Aorta (tissue), 5 donors: ENCODE measurements at places on chromosomes 7 and 10. TPM values are rescaled to one million over a fixed set of nuclear protein-coding genes. Genes with fewer than 3 reads are reported as not detected.

ZNF467 gene
- total RNA-seq = 13.3 TPM

CH25H gene
- total RNA-seq = 1.7 TPM

OR6V1 gene
- not detected for total RNA-seq

SFMBT2 gene
- 9.2 TPM for total RNA-seq

GRCh38 chr7:16114071-16114470 is 307.3 kb downstream of the CRPPA start:
- no peak for DNase-seq

DNA sequence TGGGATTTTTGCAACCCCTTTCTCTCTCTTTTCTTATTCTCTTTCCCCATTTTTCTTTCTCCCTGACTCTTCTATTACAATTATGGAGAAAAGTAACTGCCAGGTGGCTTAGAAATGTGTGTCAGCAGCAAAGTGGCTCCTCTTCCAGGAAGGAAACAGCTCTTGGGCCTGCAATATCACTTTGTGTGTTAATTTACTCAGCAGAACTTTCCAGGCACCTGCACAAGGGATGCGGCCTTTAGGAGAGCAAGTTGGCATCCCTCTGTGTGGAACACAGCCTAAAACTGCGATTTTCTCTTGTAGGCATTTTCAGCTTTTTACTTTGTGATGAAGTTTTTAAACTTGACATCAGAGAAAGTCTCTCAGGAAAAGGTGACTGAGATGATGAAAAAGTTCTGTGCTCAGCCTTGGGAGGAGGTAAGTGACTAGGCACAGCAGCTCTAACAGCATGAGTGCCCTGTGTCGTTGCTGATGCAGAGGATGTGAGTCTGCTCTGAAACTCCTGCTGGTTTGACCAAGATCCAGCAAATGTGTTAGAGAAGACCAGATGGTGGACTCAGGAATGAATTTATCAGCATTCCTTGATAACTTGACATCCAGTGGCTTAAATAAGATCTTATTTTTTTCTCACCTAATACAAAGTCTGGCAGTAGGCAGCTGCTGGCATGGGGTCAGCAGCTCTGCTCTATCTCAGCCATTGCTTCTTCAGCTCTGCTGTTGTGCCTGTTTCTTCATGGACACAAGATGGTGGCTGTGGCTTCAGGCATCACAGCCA is 47.4 kb upstream of the CC2D2B start:
- no peak for DNase-seq

CDC14C gene
- total RNA-seq = not detected

- DNase-seq = no peak
These were observed 32.1 kb downstream of the FAS start for GRCh38 chr10:89022734-89023133.

- no peak for DNase-seq
These were observed 33.7 kb upstream of the DGKI start for GRCh38 chr7:137880432-137880831.

C7orf57 gene
- total RNA-seq = not detected

HABP2 gene
- total RNA-seq = not detected

ITGA8 gene
- 885 TPM for total RNA-seq

TMEM236 gene
- 1.1 TPM for total RNA-seq

DNA sequence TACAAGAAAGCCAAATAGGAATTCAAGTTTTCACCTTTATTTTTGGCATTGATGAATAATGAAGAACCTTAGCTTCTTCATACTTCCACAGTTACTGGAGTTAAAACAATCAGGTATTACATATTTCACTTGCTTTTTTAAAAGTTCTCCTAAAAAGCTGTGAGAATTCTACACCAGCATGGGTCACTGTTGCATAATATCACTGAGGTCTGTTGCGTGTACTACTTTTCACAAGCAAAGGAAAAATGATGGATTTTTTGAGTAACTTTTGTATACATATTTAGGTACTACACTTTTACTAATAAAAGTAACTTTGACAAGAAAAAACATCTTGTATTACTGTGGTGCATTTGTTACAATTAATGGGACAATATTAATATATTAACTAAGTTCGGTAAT is 15.2 kb downstream of the FAM24B start:
- no peak for DNase-seq

DNA sequence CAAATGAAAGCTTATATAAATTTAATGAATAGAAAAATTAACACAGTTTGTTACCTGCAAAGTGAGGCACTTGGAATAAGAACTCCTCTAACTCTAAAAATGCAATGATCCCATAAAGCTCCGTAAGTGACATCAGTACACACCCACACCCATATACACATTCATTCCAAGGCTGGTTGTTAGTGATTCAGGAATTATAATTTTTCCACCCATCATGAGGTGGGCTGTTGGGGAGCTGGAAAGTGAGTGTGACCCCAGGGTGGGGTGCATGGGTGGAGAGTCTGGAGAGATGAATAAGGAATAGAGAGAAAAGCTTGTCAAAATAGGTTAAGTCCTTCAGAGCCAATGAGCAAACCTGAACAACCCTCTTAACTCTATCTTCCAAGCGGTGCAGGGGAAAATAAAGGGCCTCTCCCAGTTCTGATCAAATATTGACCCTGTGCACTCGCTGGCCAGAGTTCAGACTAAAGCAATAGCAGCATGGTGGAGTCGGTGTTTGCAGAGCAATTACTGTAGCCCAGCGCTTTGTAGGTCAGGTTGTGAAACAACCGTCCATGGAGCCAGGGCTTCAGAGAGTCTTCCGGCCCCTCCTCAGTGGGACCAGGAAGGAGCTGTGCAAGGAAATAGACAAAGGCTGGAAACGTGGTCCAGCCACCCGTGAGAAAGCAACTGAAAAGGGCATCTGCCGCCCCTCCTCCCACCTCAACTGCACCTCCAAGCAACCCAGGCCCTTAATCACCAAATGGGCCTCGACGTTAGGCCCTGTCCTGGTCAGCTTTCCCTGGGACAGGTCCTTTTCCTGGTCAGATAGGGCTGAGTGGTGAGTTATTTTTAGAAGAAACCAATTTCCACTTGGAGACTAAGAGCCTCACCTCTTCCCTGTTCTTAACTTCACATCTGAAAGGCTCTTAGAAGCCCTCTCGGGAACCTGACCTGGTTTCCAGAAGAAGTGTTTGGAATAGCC is 61.2 kb downstream of the SH3PXD2A start:
- DNase-seq = peak; percentile 41

DNA sequence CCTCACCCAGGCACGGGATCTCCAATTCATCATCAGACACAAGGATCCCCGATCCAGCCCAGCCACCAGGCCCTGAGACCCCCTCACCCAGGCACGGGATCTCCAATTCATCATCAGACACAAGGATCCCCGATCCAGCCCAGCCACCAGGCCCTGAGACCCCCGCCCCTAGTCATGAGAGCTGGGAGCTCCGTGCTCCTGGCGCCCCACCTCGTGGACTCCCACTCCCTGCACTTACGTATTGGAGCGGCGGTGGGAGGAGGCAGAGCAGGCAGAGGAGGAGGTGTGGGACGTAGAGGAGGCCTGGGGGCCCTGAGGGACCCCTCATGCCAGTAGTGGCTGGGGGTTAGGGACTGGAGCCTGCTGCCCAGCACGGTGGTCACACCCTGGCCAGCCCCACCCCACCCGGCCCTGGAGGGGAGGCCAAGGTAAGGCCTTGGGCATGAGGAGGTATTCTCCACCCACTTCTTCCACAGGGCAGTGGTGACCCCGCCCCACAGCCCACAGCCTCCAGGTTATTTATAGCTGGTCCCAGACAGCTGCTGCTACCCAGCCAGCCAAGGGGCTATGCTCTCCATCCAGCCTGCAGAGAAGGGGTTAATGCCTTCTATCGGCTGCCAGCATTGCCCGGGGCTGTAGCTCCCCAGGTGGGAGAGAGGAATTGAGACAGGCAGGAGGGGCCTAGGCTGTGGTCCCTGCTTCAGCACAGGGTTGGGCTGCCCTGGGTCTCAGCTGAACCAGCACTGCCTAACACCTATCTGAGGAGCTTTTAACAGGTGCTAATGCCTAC is 17.6 kb upstream of the CRHR2 start:
- peak; percentile 71 for DNase-seq

DNA sequence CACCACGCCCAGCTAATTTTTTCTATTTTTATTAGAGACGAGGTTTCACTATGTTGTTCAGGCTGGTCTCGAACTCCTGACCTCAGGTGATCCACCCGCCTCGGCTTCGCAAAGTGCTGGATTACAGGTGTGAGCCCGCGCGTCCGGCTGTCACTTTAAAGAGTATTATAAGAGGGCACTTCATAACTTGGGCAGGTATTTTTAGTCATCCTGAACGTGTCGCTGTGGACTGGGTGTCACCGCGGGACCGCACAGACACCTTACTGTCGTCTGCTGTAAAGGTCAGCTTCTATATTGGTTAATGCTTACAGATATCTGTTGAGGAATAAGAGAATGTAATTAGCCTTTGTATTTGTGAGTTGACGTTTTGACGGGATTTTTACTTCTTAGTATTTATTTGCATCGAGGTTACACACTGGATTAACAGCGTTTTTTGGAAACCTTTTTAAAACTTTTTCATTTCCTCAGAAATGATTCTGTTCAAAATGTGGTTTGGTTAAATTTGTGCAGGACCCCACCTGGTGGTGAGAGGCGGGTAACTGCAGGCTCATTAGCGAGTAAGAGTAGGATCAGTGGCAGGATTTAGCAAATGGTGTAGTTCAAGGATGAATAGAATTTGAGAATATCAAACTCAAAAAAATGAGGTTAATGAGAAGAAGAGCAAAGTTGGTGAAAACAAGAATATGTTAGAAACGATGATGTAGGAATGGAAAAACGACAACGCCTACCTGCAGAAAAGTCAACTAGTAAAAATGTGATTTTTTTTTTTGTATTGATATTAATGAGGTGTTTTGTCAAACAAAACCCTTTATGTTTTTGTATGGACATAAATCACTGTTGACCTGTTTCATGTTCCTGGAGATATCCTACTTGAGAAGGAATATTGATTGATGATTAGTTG is 3.2 kb downstream of the DNAJB6 start:
- peak; percentile 72 for DNase-seq

DNA sequence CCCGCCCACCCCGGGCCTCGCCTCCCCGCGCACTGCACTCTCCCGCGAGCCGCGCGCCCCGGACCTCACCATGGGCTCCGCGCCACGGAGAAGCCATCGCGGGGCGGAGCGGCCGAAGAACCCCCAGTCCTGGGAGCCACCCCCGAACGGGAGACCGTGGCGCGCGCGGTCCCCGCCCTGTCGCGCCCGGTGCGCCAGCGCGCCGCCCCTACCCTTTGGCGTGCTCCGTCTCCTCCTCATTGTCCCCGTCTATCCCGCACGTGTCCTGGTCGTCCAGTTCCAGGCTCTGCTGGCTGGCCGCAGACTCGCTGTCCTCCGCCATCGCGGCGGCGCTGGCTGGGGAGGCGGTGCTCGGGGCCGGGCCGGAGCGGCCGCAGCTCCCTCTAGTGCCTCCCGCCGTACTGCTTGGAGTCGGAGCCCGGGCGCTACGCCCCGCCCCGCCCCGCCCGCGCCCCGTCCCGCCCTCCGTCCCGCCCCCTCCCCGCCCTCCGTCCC is at the start of gene NMT2:
Gene NMT2 (minus strand): TSS at position 403 of the 495 bp plus-strand sequence. CDS start 81 bp downstream, at position 322.
- peak; percentile 92 for DNase-seq

HOGA1 gene
- 4.6 TPM for total RNA-seq

DNA sequence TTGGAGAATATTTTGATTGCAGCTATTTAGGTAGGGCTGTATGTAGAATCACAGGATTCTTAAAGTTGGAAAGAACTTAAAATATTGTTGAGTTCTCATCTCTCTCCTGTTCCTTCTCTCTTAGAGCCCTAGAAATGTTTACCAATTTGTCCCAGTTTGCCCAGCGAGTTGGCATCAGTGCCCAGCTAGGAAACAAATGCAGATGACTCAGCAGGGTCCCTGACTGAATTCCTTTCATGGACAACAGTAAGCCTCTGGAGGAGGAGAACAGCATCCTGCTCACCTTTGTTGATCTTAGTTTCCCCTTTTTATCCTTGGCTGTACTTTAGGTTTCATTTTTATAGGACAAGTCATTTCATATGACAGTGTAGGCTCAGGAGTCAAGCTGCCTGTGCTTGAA is 89.3 kb downstream of the SEC23IP start:
- no peak for DNase-seq

PTF1A gene
- not detected for total RNA-seq
